ENCODE measurements at places on chromosomes 3 and 15. TPM values are rescaled to one million over a fixed set of nuclear protein-coding genes. Genes with fewer than 3 reads are reported as not detected.

GRCh38 chr15:87239582-87240230 is 1016.8 kb downstream of the NTRK3 start:
- no peak overlapping the region for H3K27ac ChIP-seq
- no peaks in the 10 kb centered on the region for H3K4me1 ChIP-seq
- no peak for DNase-seq
- no peak overlapping the region for H3K4me3 ChIP-seq
- H3K36me3 ChIP-seq = no peaks in the 10 kb centered on the region

DNA sequence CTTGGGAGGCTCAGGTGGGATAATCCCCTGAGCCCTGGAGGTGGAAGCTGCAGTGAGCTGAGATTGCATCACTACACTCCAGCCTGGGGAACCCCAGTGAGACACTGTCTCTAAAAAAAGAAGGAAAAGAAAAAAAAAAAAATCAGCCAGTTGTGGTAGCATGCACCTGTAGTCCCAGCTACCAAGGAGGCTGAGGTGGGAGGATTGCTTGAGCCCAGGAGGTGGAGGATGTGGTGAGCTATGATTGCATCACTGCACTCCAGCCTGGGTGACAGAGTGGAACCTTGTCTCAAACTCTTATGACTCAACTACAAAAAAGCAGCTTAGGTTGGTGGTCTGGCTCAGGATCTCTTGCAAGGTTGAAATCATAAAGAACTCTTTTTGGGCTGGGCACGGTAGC is 19.3 kb upstream of the GPX1 start:
- peaks cover 2% of the 10 kb centered on the region for H3K36me3 ChIP-seq
- no peak overlapping the region for H3K4me3 ChIP-seq
- H3K27ac ChIP-seq = no peak overlapping the region
- H3K4me1 ChIP-seq = no peaks in the 10 kb centered on the region
- DNase-seq = no peak
- H3K27me3 ChIP-seq = no peaks in the 10 kb centered on the region

GRCh38 chr15:38414357-38414756 is 39.6 kb upstream of the FAM98B start:
- no peak overlapping the region for H3K4me3 ChIP-seq
- H3K36me3 ChIP-seq = no peaks in the 10 kb centered on the region
- peak; percentile 74 for DNase-seq
- no peaks in the 10 kb centered on the region for H3K4me1 ChIP-seq
- H3K27ac ChIP-seq = no peak overlapping the region

GRCh38 chr15:50549326-50549725 is 2.9 kb upstream of the USP50 start:
- no peaks in the 10 kb centered on the region for H3K4me1 ChIP-seq
- no peak overlapping the region for H3K27ac ChIP-seq
- H3K27me3 ChIP-seq = no peaks in the 10 kb centered on the region
- no peaks in the 10 kb centered on the region for H3K36me3 ChIP-seq
- no peak overlapping the region for H3K4me3 ChIP-seq

- H3K27me3 ChIP-seq = no peaks in the 10 kb centered on the region
- no peak overlapping the region for H3K4me3 ChIP-seq
- H3K4me1 ChIP-seq = no peaks in the 10 kb centered on the region
Observed at GRCh38 chr3:140394488-140395133, 283.3 kb upstream of the TRIM42 start.

DNA sequence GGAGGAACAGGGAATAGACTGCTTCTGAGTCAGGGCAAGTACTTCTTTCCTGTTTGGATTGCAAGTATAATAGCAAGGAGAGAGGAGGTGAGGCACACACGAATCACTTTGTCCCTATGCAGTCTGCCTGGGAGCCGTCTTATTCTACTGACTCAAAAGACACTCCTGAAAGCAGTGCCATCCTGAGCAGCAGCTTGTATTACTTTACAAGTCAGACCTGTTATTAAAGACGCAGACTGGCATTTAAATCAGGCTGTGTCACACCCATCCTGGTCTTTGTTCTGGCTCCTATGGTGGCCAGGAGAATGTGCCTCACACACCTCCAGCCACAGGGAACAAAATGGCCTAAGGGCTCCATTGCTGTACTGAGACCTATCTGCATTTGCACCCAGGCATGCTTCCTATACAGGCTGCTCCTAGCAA is 17.9 kb upstream of the SQOR start:
- DNase-seq = no peak
- no peaks in the 10 kb centered on the region for H3K27me3 ChIP-seq

- no peaks in the 10 kb centered on the region for H3K4me1 ChIP-seq
Observed at GRCh38 chr15:25057574-25057973, 102.8 kb downstream of the SNRPN start.

DNA sequence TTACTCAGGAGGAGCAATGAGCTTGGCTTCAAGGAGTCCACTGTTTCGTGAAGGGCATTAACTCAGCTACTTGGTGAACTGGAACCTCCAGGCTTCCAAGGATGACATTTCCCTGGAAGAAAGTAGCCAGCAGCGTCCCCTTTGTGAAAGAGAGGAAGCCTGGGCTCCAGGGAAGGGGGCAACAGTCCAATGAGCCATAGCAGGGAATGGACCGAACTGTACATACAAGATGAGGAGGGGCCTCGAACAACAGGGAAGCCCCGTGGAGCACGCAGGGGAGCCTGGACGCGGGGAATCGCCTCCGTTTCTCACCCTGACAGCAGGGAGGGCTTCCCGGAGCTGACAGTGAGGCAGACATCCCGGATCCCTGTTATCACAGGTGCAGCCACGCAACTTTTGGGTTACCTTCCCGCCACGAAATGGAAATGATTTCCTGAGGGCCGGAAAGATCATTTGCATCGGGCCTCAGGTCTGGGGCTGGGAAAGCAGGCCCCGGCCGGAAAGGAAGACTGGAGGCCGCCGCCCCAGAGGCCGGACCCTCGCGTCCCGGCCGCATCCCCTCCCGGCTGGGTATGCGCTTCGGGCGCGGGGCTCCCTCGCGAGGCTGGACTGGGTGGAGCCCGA is 475 bp upstream of the SPINT1 start:
- no peak overlapping the region for H3K4me3 ChIP-seq
- no peak overlapping the region for H3K27ac ChIP-seq
- no peaks in the 10 kb centered on the region for H3K4me1 ChIP-seq
- DNase-seq = peak; percentile 7

GRCh38 chr3:133376810-133377209 is 23.0 kb upstream of the BFSP2 start:
- H3K36me3 ChIP-seq = no peaks in the 10 kb centered on the region
- H3K27me3 ChIP-seq = no peaks in the 10 kb centered on the region
- H3K4me3 ChIP-seq = no peak overlapping the region
- H3K27ac ChIP-seq = no peak overlapping the region

GRCh38 chr3:177330779-177331178 is 133.5 kb upstream of the TBL1XR1 start:
- no peak overlapping the region for H3K4me3 ChIP-seq
- no peak overlapping the region for H3K27ac ChIP-seq
- peaks cover 4% of the 10 kb centered on the region for H3K4me1 ChIP-seq

GRCh38 chr15:33735637-33736247 is 232.6 kb upstream of the CHRM5 start:
- H3K4me3 ChIP-seq = no peak overlapping the region
- H3K27ac ChIP-seq = no peak overlapping the region
- H3K4me1 ChIP-seq = no peaks in the 10 kb centered on the region
- DNase-seq = no peak
- no peaks in the 10 kb centered on the region for H3K27me3 ChIP-seq

DNA sequence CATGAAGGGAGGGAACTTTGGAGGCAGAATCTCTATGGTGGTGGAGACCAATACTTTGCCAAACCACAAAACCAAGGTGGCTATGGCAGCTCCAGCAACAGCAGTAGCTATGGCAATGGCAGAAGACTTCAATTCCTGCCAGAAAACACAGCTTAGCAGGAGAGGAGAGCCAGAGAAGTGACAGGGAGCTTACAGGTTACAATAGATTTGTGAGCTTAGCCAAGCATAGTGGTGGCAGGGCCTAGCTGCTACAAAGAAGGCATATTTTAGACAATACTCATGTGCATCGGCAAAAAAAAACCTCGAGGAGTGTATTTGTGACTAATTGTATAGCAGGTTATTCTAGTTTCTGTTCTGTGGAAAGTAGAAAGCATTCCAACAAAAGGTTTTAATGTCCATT is 6.4 kb upstream of the CSTA start:
- no peak overlapping the region for H3K27ac ChIP-seq
- H3K4me1 ChIP-seq = no peaks in the 10 kb centered on the region
- no peaks in the 10 kb centered on the region for H3K27me3 ChIP-seq
- no peak for DNase-seq
- no peaks in the 10 kb centered on the region for H3K36me3 ChIP-seq
- H3K4me3 ChIP-seq = no peak overlapping the region

DNA sequence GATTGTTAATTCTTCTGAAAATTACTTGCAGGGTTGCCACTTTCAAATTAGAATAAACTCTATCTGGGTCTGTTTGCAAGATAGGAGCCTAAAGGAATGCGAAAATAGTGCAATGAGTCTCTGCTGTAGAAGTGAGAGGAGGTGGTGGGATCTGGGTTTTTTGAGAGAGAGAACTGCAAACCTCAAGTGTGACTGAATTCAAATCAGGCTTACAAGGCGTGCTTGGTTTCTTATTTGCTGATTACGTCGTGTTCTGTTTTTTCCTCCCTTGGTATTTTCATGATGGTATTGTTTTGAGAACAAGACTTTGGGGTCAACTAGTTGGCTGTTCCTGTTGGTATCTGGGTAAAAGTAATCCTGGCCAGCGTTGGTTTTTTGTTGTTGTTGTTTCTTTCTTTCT is 490.9 kb upstream of the CFAP20DC start:
- H3K27me3 ChIP-seq = no peaks in the 10 kb centered on the region
- DNase-seq = no peak
- H3K4me3 ChIP-seq = no peak overlapping the region
- H3K36me3 ChIP-seq = no peaks in the 10 kb centered on the region
- H3K27ac ChIP-seq = no peak overlapping the region

GRCh38 chr3:115359536-115359935 is 212.4 kb upstream of the ZBTB20 start:
- H3K27me3 ChIP-seq = no peaks in the 10 kb centered on the region
- no peak for DNase-seq
- no peak overlapping the region for H3K4me3 ChIP-seq
- H3K27ac ChIP-seq = no peak overlapping the region
- peaks cover 6% of the 10 kb centered on the region for H3K4me1 ChIP-seq

GRCh38 chr3:110485389-110485788 is 586.2 kb upstream of the NECTIN3 start:
- H3K4me3 ChIP-seq = no peak overlapping the region
- no peak for DNase-seq
- H3K4me1 ChIP-seq = no peaks in the 10 kb centered on the region
- H3K27ac ChIP-seq = no peak overlapping the region
- no peaks in the 10 kb centered on the region for H3K27me3 ChIP-seq

GRCh38 chr3:69474186-69474585 is 88.3 kb upstream of the FRMD4B start:
- no peaks in the 10 kb centered on the region for H3K27me3 ChIP-seq
- no peak overlapping the region for H3K4me3 ChIP-seq
- H3K27ac ChIP-seq = no peak overlapping the region
- H3K4me1 ChIP-seq = no peaks in the 10 kb centered on the region
- H3K36me3 ChIP-seq = no peaks in the 10 kb centered on the region
- no peak for DNase-seq

DNA sequence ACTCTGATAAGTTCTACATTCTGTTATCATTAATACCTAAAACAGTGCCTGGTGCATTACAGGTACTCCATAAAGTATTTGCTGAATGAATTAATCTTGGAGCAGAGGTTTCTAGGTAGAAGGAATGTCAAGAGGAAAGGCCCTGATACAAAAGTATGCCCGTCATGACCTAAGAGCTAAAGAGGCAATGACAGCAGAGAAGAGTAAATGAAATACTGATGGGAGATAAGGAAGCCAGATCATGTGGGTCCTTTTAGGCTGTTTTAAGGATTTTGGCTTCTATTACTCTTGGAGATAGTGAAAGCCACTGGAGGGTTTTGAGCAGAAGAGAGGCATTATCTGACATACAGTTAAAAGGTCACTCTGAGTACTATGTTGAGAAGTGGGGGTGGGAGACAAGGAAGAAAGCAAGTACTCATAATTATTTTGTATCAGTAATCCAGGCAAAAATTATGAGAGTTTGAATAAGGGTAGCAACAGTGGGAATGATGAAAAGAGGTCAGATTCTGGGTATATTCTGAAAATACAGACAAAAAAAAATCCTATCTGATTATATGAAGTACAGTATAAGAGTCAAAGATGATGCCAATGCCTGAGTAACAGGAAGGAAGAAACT is 48.3 kb downstream of the DENND4A start:
- H3K4me1 ChIP-seq = no peaks in the 10 kb centered on the region
- H3K36me3 ChIP-seq = no peaks in the 10 kb centered on the region
- H3K27ac ChIP-seq = no peak overlapping the region
- no peak for DNase-seq
- no peak overlapping the region for H3K4me3 ChIP-seq

GRCh38 chr15:99117563-99118257 is 12.8 kb downstream of the SYNM start:
- no peaks in the 10 kb centered on the region for H3K27me3 ChIP-seq
- H3K4me3 ChIP-seq = no peak overlapping the region
- peak overlapping the region; percentile 45 for H3K27ac ChIP-seq
- H3K36me3 ChIP-seq = peaks cover 3% of the 10 kb centered on the region
- DNase-seq = peak; percentile 41
- H3K4me1 ChIP-seq = peaks cover 1% of the 10 kb centered on the region

The GOLGA8H gene
- total RNA-seq = 1.3 TPM

The STX19 gene
- total RNA-seq = 0.54 TPM

The MESP2 gene
- not detected for total RNA-seq

The ZCWPW2 gene
- 1.1 TPM for total RNA-seq

The GPD1L gene
- 33.4 TPM for total RNA-seq

The GOLGB1 gene
- 73.5 TPM for total RNA-seq

The GOLGA8J gene
- not detected for total RNA-seq
